Activated CD8-positive, alpha-beta memory T cell treated with anti-CD3 and anti-CD28 coated beads for 48 hours (primary cell): ENCODE measurements at places on chromosomes 16 and 17.

GRCh38 chr16:84378567-84378966 lies 10.2 kb downstream of the ATP2C2 start:
- no peak for DNase-seq

DNA sequence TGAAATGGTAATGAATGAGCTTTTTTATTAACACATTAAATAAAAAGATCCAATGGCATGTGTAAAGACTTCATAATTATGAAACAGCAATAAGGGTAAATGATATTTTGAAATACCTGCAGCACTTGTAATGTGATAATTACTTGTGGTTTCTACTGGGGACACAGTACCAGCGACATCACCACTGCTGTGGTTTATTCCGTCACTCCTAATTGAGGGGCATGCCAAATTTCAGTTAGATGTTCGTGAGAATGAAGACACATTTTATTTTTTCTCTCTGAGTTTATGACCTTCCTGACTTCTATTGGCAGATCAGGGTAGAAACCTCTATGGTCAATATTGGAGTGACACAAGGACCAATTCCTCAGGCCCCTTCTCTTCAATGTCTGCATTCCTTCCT lies 131.9 kb upstream of the XYLT1 start:
- no peak for DNase-seq

GRCh38 chr16:69311533-69312387 lies 610 bp downstream of the VPS4A start:
- no peak for DNase-seq

DNA sequence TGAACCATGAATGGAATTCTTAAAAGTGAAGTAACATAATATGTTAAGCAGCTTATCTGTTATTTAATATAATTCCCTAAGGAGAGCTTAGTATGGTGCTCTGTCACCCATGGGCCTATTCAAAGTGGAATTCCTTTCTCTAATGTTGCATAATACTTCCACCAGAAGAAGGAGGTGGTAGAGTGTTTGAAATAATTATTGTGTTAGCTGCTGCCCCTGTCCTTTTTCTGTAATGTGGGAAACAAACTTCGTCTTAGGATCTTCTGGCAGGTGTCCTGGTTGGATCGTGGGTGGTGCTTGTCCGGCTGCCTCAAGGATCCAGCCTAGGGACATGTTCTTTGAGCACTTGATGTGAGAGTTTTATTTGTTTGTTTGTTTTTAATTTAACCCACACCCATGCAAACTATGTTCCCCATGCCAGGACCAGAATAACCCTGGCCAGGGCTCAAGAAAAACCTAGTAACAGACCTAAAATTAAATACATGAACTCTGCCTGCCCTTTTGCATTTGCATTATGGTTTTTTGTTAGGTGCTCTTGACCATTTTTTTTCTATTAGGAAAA lies 46.1 kb downstream of the ZNRF1 start:
- no peak for DNase-seq

DNA sequence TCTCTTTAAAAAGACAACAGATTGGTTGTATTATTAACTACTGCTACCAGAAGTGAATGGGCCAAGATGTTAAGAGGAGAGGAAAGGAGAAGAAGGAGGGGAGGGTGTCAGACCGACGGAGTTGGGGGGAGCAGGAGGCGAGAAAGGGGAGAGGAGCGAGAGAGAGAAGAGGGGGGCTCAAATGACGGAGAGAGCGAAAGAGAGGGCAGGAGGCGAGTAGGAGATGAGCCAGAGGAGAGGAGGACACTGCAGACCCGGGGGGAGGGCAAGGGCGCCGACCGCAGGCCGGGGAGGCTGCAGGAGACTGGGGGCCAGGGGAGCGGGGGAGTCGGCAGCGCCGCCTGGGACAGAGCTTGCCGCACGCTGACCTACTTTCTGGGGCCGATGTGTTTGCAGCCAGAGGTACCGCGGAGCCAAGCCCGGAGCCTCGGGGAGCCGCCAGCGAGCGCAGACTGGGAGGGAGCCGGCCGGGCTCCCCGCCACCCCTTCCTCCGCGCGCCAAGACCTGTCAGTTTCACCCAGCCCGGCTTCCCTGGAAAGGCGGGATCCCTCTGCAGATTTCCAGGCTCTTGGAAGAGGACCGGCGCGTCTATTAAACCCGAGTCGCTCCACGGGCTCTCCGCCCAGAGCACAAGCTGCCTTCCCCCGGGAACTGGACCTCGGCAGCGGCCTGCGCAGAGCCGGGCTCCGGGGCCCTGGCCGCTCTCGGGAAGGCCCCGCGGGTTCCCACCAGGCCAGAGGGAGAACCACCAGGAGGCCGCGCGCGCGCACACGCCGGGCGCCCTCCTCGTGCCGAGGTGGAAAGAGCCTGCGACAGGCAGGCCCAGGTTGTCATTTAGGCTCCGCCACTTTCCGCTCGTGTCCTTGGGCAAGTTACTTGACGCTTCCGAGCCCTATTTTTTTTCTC lies 74.6 kb downstream of the CMC2 start:
- DNase-seq, result no peak

DNA sequence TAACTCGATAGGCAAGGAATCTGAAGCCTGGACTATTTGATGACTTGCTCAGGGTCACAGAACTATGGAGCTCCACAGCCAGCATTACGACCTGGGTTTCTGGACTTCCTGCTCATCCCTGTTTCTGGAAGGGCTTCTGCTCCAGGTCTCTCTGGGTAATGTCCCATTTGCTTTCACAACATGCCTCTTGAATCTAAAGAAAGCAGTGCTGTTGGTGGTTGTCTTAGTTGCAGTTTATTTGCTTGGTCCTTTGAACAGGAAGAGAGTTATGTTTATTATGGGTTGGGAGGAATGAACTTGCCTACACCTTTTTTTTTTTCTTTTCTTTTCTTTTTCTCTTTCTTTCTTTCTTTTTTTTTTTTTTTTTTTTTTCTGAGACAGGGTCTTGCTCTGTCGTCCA lies 84.8 kb downstream of the PITPNC1 start:
- DNase-seq, result no peak
